ENCODE measurements at places on chromosomes 12 and 14.

- DNase-seq = no peak
Measured at GRCh38 chr14:56975521-56975920, 165.2 kb upstream of the OTX2 start.

GRCh38 chr14:36874396-36875138 lies 212.9 kb downstream of the PAX9 start:
- no peak for DNase-seq

DNA sequence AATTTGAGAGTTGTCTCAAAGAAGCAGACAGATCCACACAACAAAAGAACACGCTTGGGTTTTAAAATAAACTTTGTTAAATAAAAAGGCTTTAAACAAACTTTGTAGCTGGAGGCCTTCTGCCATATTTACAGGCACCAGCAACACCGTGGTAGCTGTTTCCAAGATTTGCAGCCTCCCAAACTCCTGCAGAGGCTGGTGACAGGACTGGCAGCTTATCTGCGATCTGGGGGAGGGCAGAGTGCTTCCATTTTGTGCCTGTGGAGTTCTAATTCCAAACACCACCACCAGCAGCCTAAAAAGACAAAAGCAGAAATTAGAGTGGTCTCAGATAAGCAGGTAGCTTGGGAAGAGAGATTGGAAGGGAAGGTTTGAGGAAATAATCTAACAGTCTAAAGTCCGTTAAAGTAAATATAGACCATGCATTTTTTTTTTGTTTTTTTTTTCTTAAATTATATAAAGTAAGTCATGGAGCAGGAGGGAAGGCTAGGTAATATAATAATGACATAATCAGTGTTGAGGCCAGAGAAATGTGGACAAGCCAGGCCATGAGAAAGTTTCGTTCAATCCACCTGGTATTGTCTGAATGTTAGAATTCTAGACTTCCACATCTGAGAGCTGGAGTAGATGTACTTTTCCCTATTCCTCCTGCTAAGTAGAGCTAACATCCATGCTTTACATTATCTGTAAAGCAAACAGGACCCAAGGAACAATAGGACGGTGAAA lies 69.6 kb upstream of the TMEM132D start:
- no peak for DNase-seq

GRCh38 chr12:105742567-105742874 lies 396.2 kb downstream of the NUAK1 start:
- no peak for DNase-seq

- no peak for DNase-seq
Measured at GRCh38 chr12:67658486-67658885, 9.9 kb downstream of the DYRK2 start.

- no peak for DNase-seq
Measured at GRCh38 chr12:356276-356988, 32.7 kb downstream of the KDM5A start.

GRCh38 chr12:117559978-117560377 lies 198.6 kb upstream of the NOS1 start:
- no peak for DNase-seq

DNA sequence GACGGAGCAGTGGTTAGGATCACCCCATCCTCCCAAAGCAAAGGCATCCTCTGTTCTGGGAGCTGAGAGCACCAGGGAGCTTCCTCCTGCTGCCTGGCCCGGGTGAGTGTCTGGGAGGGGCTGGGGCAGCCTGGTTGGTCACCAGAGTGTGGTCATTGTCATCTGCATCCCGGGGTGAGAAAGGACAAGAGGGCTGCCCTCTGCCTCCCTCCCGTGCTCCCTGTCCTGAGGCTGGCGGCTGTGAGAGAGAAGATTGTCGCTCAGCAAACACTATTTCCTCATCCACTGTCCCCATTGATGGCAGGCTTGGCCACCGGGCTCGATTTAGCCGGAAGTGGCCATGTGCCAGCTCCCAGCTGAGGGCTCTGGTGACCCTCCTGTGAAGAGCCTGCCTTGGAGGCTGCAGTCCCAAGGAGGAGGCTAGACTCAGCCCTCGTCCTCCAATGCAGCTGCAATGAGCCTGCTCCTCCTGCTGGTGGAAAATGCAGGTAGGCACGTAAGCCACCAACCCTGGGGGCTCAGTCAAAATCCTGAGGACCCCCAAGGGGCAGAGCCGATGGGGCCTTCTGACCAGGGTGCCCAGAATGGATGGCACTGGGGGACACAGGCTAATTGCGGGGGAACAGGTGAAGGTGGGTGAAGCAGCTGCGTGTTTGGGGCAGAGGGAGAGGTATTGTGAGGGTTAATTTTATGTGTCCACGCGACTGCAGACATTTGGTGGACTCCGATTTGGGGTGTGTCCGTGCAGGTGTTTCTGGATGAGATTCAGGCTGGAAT lies 155.7 kb downstream of the KIF26A start:
- DNase-seq = no peak

- DNase-seq = no peak
Measured at GRCh38 chr12:95205016-95205624, 12.1 kb downstream of the FGD6 start.

- DNase-seq = peak; percentile 33
Measured at GRCh38 chr14:63510538-63510937, 32.6 kb downstream of the PPP2R5E start.

- no peak for DNase-seq
Measured at GRCh38 chr14:88488897-88489296, 65.9 kb downstream of the PTPN21 start.

DNA sequence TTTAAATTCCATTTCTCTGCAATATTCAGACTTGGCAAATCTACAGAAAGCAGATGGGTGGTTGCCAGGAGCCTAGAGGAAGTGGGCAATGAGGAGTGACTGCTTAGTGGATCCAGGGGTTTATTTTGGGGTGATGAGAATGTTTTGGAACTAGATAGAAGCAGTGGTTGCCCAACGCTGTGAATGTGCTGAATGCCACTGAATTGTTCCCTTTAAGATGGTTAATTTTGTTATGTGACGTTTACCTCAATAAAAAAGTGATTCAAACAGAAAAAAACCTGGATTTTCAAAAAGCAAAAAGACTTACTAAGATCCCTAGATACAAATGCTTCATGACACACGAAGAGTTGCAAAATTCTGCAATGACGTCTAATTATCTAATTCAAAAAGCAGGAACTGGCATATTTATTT lies 34.2 kb downstream of the DAO start:
- no peak for DNase-seq

DNA sequence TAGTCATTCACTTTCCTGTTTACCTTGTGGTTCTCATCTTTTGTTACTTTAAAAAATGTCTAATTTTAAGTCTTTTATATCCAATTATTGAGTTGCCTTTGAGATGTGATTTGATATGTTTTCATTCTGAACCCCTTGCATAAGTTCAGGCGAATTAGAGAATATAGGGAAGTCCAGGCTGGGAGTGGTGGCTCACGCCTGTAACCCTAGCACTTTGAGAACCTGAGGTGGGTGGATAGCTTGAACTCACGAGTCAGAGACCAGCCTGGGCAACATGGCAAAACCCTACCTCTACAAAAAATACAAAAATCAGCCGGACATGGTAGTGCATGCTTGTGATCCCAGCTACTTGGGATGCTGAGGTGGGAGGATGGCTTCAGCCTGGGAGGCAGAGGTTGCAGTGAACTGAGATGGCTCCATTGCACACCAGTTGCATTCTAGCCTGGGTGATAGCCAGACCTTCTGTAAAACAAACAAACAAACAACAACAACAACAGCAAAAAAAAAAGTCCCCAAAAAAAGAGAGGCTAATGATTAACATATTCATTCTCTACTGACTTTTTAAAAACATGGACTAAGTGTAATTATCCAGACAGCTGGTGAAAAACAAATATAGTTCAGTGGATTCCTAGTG lies 451.1 kb upstream of the RGS6 start:
- no peak for DNase-seq

DNA sequence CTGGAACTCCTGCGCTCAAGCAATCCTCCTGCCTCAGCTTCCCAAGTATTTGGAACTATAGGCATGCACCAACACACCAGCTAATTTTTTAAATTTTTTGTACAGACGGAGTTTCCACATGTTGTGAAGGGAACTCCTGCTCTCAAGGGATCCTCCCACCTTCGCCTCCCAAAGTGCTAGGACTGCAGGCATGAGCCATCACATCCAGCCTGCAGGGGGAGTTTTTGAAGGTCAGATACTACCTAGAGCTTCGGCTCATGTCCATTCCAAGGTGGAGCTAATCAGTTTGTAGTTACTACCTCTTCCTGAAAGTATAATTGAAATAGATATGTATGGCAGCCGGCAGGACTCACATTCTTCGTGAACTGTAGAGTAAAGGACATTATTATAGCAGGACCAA lies 3.7 kb upstream of the TAS2R19 start:
- no peak for DNase-seq

DNA sequence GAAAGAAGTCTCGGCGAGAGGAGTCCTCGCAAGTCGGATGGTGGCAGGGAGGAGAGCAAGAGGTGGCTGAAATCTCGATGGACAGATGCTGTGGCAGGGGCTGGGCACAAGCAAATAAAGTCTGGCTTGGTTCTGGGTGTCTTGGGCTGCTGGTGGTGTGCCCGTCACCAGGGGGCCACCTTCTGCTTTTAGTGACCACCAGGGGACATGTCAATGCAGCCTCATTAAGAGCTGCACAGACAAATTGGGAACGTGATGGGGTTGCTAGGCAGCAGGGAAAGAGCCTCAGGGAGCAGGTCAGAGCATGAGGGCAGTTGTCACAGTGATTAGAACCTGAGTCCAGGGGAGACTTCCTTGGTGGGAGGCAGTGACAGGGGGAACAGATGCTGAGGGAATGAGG lies 44.0 kb downstream of the LRRC74A start:
- no peak for DNase-seq

- DNase-seq = peak; percentile 33
Measured at GRCh38 chr12:110065540-110065939, 17.2 kb upstream of the C12orf76 start.

DNA sequence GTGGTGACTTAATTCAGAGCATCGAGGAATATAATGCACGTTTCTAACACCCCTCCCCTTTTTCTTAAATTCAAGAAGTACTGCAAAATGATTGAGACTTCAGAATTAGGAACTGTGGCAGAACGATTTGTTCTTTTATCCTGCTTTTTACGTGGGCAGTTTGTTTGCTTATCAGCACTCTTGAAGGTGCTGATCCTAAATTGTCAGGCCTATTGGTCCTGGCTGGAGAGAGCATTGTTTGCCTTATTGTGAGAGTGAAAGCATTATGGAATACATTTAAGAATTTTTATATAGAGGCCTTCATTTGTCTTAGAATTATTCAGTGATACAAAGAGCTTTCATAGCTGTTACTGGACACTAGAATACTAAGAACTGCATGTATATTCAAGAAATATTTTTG lies 59.1 kb downstream of the TMTC2 start:
- no peak for DNase-seq

GRCh38 chr14:81435391-81436295 lies 35.5 kb upstream of the STON2 start:
- peak; percentile 42 for DNase-seq

DNA sequence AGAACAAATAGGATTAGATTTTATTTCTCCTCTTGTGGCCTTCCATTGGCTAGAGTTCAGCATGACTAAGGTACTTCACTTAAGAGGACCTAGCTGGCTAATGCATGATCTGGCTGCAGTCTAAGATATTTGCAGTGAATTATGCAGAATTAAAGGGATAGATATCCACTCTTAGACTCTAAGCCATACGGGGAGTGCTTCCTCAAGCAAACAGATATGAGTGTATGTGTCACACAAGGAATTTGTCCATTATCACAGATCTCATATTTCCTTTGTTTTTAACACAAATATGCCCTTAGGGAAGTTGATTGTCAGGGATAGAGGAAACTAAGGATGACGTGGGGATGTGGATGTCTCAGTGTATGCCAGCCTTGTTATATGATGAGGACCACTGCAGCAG lies 88.1 kb upstream of the DHRS4 start:
- DNase-seq = no peak

DNA sequence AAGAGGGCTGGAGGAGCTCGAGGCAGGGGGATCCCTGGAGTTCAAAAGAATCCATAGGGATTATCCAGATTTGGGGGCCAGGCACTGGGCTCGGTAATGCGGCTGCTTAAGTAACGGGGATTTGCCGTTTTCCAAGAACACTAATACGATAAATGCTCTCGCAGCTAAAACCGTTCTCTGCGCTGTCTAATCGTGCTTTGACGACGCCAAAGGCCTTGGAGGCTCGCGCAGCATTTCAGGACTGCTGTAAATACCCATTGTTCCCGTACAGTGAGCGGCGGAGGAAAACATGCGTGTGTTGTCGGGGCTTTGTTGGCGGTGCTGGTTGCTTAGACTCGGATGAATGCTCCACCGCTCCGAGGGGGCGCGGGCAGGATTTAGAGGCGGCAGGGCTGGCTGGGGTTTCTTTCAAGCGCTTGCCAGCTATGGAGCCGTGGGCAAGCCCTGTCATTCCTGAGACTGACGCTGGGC lies 26.2 kb downstream of the DIO3 start:
- DNase-seq = no peak
